ENCODE measurements at places on chromosomes 4 and X.

GRCh38 chr4:129929052-129929451 is 833.1 kb downstream of the C4orf33 start:
- no peak for DNase-seq

DNA sequence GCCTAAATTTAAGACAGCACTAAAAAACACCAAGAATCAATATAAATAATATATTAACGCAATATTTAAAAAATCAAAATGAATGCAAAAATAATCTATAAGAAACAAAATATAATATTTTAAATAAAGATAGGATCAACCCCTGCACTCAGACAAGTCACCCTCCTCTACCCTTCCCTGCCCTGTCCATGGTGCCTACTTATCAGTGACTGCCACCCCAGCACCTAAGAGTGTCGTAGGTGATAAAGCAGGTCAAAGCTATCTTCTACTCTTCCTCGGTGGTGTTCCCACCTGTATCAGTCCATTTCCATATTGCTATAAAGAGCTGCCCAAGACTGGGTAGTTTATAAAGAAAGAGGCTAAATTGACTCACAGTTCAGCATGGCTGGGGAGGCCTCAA is 251.9 kb downstream of the STIM2 start:
- DNase-seq: no peak

DNA sequence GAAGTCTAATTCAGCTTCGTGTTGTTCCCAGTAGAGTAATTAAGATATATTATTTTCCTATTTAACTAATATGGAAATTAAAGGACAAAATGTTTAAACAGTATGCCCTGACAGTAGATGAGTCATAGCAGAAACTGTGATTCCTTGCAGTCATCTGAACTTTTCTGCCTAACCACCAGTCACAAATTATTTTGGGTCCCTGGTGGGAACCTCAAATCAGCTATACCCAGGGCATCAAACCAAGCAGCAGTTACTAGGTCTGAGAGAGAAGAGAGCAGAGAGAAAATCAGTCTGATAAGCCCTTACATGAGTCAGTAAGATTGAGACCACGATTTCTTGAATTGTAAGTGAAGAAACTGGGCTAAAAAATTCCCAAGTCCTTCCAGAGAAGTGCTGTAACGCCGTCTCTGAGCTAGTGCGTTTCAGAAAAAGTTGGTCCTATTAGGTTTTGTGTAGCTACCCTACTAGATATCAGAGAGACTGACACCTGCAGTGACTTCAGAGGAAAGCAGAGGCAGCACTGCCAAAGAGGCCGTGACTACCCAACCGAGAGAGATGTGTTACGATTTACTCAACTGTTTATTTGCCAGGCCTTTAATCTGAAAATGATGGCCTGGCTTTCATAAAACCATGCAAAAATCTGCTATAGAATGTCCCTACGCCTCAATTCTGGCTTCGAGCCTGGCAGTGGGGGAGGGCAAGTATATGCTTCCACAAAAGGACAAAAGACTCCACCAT is 21.7 kb upstream of the GPM6A start:
- no peak for DNase-seq

GRCh38 chr4:158796370-158797140 is 27.7 kb downstream of the FNIP2 start:
- no peak for DNase-seq

- no peak for DNase-seq
Observed at GRCh38 chrX:134171661-134172587, 65.1 kb upstream of the CCDC160 start.

- no peak for DNase-seq
Observed at GRCh38 chrX:16239211-16239610, 71.9 kb downstream of the MAGEB17 start.

DNA sequence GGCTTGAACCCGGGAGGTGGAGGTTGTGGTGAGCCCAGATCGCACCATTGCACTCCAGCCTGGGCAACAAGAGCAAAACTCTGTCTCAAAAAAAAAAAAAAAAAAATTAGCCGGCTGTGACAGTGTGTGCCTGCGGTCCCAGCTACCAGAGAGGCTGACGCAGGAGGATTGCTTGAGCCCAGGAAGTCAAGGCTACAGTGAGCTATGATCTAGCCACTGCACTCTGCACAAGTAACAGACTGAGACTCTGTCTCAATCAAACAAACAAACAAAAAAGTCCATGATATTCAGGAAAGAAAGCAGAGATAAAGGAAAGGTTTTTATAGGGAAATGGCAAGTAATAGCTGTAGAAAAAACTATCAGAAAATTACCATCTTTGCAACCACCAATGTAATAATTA is 2.1 kb upstream of the LAGE3 start:
- no peak for DNase-seq

DNA sequence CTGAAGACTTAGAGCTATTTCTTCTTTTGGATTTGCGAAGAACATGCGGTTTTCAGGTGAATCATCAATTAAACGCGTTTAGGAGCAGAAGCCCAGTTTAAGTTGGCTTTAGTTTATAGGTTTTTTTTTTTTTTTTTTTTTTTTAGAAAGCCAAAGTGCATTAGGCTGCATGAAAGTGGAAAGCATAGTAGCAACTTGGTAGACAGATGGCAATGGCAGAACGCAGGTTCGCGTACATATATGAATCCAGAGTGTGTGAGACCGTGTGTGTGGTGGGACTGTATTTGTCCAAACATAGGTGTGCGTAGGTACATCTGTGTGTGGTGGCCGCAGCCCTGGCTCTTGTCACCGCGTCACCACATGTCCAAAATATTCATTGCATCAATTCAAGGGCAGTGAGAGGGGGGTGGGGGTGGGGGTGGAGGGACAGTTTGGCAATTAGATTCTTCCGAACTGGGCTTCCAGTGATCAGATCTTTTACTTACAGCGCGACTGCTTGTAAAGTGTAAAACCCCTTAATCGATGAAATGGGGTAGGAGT is 901 bp downstream of the JADE1 start:
- no peak for DNase-seq
